Substantia nigra (tissue), 51 donors: ENCODE measurements at places on chromosomes 16 and 17.
A peak's percentile ranks its signal among the peaks of the same experiment; 100 is the strongest.

GRCh38 chr16:27993587-27993986 lies 69.9 kb downstream of the GSG1L start:
- DNase-seq = no peak

DNA sequence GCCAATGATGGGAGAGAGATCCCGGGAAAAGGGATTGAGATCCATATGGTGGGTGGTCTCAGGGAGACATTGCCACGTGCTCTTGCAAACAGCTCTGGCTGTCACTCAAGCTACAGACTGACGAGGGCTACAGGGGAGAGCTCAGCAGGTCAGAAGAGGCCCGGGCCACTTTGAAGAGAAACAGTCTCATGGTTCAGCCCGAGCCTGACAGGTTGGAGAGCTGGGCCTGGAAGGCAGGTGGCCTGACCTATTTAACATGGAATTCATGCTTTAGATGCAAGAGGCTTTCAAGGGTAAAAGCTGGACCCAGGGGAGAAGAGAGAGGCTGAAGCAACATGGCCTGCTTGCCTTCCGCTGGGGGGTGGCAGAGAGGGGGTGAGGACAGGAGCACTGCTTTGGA lies 81.0 kb upstream of the BRD7 start:
- no peak for DNase-seq

GRCh38 chr17:79698146-79698846 lies 32.4 kb upstream of the ENPP7 start:
- no peak for DNase-seq

- DNase-seq = no peak
These were observed 121.8 kb downstream of the SPACA3 start for GRCh38 chr17:33113276-33113990.

- DNase-seq = peak; percentile 47
These were observed 3.5 kb upstream of the SALL1 start for GRCh38 chr16:51154271-51155171.
